ENCODE measurements at places on chromosomes 5 and 9.

- no peak for DNase-seq
Measured at GRCh38 chr9:127014910-127015540, 100.4 kb downstream of the RALGPS1 start.

GRCh38 chr9:20832775-20833174 lies 148.7 kb downstream of the FOCAD start:
- no peak for DNase-seq

DNA sequence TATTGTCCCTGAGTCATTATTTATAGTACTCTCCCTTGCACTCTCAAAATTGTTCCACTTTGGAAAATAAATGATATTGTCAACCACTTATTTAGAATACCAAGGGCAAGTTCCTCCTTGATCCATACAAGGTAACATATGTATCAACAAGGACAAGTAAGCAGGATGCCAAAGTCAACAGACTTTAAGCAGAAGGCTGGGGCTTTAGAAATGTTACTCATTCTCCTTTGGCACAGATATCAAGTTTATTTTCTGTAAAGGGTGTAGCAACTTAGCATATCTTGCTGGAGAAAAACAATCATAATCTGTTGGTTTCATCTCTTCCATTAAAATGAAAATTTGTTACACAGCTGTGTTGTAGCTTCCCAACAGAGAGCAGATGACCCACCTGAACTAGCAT lies 248.7 kb upstream of the SLC30A5 start:
- DNase-seq = no peak

GRCh38 chr9:69204849-69205248 lies 30.8 kb downstream of the TJP2 start:
- no peak for DNase-seq

DNA sequence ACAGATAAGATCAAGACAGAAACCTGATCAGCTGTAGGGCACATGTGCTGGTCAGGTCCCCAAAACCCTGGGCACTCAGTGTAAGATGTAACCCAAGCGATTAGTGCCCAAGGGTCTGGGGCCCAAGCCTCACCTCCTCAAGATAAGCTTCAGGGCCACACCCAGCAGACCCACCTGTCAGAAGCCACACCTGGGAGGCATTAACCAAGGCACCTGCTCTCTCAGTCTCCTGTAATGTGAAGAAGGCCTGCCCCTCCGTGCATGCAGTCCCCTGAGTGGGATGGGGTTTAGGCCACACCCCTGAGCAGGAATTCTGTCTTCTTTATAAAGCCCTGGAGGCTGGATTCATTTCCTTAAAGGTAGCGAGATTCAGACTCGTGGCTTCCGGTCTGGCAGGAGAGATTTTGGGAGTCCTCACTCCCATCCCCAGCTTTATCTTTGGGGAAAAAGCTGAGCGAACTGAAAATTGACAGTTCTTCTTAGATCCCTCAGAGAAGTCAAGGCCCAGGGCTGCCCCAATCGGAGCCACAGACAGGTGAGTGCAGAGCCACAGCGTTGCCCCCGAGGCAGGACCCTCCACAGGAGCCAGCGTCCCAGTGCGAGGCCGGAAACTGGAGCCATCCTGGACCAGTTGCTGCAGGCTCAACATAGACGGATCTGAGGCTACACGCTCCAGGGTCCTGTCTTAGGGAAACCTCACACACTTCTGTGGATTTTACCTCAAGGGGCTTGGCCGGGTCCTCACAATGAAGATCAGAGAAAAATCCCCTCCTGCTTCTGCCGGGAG lies 357.6 kb upstream of the IRX4 start:
- DNase-seq = no peak

DNA sequence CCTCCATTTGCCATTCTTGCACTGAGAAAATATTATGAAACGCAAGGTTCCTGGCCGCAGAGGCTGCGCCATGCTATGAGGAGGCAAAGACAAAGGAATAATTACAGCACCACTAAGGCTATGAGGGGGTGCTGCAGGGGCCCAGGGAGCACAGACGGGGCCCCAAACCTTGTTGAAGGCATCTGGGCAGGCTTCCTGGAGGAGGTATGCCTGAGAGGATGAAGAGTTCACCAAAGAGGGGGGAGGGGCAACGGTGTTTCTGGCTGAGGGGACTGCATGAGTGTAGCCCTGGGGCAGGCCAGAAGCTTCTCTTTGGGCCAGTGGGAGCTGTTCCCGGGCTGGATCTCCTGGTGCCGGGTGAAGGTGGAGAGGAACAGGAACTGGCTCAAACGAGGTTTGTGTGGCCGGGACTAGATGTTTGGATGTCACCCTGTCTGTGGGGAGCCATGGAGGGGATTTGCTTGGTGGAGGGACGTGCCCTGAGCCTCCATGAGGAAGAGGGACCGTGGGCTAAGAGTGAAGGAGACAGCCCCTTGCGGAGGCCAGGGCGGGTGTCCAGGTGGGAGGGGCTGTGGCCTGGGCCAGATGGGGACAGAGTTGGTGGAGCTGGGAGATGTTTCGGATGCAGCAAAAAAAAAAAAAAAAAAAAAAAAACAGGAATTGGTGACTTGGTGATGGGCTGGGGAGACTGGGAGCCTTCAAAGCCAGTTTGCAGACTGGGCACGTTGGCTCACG lies 28.2 kb downstream of the PTGES start:
- DNase-seq = no peak

DNA sequence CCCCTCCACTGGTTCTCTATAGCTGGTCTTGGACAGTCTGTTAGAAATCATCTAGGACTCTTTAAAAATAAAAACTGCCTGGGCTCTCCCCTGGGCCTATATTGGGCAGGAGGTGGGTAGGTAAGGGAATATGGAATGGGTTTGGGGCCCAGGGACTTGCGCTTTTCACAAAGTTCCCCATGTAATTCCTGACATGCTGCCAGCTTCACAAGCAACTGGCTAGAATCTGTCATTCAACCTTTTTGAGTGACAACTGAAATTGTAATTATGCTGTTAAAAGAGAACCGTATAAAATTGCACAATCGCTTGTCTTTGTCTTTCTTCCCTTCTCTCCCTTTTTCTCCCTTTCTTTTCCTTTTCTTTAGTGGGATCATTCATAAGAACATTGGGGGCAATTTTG lies 603.1 kb downstream of the EBF1 start:
- no peak for DNase-seq

DNA sequence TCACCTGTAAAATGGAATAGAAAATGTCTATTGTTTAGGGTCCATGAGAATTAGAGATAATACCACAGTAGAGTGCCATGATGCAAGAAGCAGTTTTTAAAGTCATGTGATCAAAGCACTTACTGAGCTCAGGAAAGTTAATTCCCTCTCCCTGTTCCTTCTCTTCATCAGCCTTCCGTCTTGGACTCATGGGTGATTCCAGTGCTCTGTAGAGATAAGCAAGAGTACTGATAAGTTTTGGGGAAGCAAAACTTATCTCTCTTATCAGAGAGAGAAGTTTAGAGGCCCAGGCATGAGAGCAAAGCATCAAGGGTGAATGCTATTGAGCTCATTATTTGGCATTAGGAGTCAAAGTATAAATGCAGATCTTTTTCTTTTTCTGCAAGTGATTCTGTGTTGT lies 410.1 kb downstream of the AGTPBP1 start:
- DNase-seq = no peak

- no peak for DNase-seq
Measured at GRCh38 chr9:108496846-108497245, 358.9 kb downstream of the ACTL7B start.

DNA sequence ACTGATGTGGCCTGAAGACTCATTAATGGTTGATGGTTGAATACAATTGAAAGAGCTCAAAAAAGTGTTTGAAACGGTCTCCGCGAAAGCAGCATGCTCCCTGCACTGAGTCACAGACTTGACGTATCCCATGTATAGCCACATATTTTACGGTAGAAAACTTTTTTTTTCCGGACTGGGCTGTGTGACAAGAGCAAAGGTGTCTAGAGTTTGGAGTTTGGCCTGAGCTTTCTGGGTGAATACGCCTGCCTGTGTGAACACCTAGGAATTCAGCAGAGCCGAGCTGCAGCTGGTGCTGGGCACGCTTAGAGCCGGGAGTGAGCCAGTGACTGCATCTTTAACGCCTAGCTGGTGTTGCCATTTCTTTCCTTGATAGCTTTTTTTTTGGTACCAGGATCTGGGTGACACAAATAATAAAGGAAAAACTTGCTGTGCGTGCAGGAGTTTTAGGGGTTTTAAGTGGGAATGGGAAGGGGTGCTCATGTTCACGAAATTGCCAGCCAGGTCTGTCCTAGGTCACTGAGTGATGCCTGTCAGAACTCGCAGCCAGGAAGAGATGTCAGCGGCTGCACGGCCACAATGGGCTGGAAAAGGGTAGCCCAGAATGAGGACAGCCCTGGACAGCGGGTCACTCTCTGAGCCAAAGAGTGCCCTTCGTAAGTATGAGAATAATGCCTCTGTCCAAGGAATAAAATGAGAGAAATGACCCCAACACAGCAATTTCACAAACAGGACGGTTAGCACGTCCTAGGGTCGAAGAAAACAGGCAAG lies 51.7 kb downstream of the PSMB7 start:
- no peak for DNase-seq

- no peak for DNase-seq
Measured at GRCh38 chr5:113806250-113806649, 292.8 kb downstream of the YTHDC2 start.

DNA sequence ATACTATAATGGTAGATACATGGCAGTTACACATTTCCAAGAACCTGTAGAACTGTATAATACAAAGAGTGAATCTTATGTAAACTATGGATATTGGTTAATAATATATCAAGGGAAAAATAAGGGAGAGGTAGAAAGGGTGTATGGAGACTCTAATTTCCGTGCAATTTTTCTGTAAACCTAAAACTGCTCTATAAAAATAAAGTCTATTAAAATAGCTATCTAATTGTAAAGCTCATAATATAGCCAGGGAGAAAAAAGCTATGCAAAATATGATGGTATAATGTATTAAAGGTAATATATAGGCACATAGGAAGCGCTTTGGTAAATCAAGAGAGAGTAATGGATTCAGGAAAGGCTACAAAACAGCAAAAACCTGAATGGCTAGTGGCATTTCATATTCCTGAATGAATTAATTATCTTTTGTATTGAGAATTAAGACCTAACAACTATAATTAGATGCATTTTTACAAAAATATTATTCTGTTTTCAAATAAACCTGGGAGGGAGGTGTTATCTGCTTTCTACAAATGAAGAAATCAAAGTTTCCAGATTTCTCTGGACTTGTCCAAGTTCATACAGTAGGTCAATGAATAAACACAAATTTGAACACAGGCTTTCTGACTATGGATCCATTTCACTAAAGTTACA lies 22.8 kb downstream of the ANXA1 start:
- no peak for DNase-seq

- DNase-seq = no peak
Measured at GRCh38 chr5:128480906-128481633, 57.0 kb downstream of the FBN2 start.

GRCh38 chr5:131392466-131393095 lies 128.7 kb downstream of the CDC42SE2 start:
- DNase-seq = no peak

- DNase-seq = no peak
Measured at GRCh38 chr5:68047035-68047434, 168.5 kb upstream of the PIK3R1 start.

DNA sequence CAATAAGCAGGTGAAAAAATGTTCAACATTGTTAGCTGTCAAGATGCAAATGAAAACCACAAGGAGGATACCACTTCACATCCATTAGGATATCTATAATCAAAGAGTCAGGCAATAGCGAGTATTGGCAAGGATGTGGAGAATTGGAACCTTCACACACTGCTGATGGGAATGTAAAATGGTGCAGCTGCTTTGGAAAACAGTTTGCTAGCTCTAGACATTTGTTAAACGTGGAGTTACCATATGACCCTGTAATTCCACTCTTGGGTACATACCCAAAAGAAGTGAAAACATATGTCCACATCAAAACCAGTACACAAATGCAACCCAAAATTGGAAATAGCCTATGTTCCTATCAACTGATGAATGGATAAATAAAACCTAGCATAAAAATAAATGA lies 37.4 kb downstream of the SCAMP1 start:
- no peak for DNase-seq

- no peak for DNase-seq
Measured at GRCh38 chr5:137600721-137601360, 101.7 kb upstream of the SPOCK1 start.

GRCh38 chr9:14301583-14302021 lies 12.3 kb downstream of the NFIB start:
- no peak for DNase-seq

DNA sequence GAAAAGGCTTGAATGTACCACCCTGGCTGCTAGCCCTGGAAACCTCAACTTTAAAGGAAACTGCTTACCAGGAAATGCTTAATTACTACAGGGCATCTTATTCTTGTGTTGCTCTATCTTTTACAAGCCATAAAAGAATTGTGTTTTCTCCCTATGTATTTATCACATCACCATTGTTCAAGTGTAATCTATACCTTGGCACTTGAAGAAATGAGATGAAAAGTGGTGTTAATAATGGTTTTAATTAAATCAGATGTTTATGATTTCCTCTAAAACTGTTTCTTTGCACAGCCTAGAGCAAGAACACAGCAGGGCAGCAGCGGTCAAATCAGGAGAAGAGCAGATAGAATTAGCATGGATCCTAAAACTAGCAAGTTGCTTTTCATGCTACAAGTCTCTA lies 131.8 kb upstream of the RGMB start:
- DNase-seq = no peak

- no peak for DNase-seq
Measured at GRCh38 chr9:3497401-3497800, 28.4 kb downstream of the RFX3 start.

DNA sequence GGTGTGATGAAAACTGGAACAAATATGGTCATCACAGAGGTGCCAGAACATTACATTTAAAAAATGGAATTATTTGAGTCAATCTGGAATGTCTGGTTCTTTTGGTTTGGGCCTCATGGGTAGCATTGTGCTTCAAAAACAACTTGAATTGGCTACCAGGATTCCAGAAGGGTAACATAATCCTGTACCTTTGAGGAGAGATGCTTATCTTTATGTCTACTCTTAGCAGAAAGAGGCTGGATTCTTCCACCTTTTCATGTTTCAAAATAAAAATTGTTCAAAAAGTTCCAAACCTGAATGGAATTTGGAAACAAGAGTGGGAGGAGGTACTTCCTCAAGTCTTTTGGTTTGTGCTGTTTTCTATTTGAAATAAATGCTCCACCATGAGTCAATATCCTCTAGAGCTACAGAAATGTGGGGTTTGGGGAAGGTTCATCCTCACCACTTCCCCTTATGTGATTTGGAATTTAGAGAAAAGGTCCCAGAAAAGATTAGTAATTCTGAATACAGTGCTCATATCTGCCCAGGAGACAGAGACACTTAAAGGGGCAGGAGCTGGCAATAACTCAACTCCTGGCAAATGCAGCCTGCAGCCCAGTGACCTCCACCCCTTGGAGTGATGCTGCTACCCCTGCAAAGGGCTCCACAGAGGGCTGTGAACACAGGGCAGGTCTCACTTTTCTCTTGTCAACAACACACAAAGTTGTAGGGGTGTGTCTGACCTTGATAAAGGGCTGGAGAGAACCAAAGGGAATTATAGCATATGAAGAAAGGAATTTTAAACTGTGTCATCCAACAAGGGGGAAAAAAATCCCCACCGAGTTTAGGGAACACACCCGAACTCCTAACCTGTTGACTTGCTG lies 272.8 kb downstream of the CWC27 start:
- no peak for DNase-seq

GRCh38 chr5:66362046-66362445 lies 217.9 kb downstream of the SREK1 start:
- DNase-seq = no peak

- DNase-seq = no peak
Measured at GRCh38 chr5:139910901-139911300, 115.3 kb downstream of the PSD2 start.

- DNase-seq = no peak
Measured at GRCh38 chr5:173243831-173244305, 8.9 kb upstream of the NKX2-5 start.

- DNase-seq = no peak
Measured at GRCh38 chr5:170342153-170342725, 44.7 kb upstream of the LCP2 start.
